ENCODE measurements at places on chromosomes 2 and 18. TPM values are rescaled to one million over a fixed set of nuclear protein-coding genes. Genes with fewer than 3 reads are reported as not detected.

DNA sequence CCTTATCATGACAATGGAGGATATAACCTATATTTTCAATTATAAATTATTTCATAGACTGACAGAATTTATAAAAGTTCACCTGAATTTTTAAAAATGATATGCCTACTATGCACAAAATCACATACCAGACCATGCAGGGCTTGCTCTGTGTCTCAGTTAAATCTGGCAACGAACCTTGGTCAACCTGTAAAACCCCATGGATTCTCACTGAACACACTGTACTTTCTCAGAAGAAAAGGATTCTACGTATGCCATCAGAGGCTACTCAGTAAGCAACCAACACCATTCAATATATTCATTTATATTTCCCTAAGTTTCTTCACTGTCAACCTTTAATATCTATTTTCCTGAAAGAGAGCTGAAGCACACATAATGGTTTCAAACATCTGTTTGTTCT lies 52.4 kb downstream of the NRXN1 start:
- no peak for DNase-seq

DNA sequence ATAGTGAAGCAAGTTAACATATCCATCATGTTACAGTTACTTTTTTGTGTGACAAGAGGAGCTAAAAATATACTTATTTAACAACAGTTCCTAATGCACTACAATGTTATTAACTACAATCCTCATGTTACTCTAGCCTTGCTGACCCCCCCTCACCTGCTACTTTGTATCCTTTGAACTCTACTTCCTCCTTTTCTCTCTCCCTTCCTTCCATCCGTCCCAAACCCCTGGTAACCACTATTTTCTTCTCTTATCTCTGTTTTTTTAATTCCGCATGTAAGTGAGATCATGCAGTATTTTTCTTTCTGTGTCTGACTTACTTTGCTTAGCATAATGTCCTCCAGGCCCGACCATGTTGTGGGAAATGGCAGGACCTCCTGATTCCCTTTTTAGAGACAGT lies 59.4 kb downstream of the NPAS2 start:
- DNase-seq, result no peak

DNA sequence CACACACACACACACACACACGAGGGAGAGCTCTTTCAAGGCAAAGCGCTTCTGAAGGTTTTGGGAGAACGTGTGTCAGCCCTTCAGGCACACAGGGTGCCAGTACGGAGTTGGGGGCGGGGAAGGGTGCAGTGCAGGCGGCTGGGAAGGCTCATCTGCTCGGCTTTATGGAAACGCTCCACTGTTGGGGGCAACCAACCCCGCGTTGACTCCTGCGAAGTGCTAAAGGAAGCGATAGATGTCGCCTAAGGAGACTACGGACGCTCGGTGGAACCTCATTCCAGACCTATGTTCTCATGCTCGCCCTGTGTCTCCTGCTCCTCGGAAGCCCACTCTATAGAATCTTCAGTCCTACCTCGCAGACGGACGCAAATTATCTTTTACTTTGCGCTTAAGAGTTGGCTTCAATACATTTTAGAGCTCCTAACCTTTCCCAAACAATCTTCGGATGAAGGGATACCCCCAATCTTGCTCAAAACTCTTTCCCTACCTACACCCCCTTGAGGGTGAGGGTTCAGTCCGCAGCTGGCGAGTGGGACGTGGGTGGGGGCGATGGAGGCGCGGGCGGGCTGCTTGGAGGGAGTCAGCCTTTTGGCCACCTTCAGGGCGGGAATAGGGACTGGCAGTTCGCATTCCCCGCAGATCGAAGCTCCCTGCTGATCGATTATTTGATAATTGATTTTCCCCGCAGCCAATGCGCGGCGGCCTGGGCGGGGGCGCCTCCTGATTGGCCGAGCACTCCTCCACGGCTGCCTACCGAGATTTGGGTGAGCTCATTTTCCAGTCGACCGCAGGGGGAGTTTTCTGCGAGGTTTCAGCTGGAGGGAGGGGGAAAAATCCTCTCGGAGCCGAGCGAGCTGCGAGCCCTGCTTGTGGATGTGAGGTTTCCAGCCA lies 1.9 kb upstream of the MEIS1 start:
- DNase-seq, result peak; percentile 91

DNA sequence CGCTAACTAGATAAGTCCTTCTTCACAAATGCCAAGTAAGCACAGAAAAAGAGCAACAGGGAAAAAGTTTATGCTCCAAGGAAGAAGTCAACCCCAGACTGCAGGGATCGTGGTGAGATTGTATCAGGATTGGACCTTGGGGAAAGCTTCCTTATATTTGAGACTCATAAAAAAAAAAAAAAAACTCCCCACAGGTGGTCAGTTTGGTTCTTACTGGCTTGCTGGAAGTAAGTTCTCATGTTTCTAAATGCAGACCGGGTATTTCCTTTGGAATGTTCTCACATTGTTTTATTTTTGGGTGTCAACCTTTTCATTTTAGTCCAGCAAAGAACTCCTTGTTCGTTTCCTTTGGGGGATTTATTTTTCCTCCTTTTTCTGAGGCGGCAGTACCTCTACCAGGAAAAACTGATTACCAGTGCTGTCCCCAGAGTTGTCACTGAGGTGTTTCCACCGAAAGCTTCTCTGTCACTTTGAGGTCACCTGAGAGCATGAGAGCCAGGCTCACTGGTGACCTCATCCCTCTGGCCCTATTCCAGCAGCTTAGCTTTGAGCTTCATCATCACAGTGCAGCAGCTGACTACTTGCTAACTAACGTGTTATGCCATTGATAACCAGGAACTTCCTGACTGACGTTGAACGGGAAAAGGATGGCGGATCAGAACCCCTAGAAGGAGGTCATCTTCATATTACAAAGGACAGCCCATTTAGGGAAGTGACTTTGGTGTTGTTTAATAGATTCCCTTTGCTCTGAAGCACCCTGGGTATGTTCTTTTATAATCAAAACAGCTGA lies 16.8 kb upstream of the ATP8B1 start:
- DNase-seq, result peak; percentile 77

DNA sequence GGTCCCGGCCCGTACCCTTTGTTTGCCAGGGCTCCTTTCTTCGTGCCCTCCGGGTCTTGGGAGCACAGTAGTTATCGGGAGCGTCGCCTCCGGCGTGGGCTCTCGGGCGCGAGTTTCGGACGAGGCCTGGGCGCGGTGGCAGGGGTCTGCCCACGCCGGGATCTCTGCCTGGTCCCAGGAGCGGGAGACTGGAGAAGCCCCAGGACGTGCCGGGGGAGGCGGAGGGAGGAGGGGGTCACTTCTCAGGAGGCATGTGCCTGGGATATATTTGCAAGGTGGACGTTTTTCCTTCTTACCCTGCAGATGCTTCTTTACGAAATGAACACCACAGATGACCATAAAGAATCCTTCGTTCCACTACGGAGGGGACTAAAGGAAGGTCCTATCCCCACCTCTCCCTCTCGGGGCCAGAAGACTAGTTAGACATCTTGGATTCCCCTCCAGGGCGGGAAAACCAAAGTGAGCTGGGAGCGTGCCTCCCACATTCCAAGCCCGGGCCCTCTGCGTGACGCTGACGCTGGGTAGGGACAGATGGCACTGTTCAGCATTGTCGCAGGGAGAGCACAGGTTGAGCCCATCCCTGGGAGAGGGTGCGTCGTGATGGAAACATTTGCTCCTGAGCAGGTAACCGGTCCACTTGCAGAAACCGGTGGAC lies 483 bp upstream of the FHL2 start:
- DNase-seq, result no peak

DNA sequence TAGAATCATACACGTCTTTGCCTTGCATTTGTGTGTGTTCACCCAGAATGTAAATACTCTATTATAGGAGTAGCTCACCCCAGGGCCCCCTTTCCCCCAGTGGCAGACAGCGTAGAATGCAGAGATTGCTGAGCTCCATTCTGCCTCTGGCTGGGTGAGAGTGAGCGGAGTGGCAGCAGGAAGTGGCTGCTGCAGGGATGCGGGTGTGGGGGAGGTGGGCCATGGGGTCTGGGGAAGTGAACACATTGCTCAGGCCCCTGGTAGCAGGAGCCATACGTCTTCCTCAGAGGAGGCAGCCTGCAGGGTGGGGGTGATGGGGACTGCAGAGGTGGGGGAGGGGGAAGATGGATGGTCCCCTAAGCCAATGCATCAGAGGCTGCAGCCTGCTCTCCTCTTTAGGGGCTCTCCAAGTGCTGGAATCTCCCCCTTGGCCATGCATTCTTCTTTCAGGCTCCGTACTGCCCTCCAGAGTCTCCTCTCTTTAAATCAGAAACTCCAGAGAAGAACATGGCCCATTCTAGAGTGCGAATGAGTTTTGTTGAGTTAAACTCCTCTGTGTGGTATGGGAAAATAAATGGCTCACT lies 72.2 kb downstream of the CELF4 start:
- no peak for DNase-seq

DNA sequence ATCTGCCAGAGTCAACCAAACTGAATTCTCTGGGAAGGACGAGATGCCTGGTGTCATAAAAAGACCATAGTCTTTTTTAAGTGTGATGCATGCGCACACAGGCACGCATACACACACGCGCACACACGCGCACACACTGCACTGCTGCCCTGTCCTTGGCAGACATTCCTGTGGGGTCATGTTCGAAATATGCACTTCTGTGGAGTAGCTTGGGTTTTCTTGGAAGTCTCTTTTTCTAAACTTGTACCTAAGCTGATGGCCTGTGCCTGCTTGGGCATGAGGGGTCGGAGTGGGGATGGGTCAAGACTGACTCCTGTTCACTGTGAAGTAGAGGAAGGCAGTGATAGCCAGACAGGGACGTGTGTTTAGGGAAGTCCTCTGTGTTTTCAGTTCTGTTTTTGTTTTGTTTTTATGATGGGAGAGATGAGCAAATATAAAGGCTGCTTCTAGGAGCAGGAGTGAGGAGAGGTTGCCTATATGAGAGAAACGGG lies 4.0 kb upstream of the RMC1 start:
- DNase-seq, result no peak

GRCh38 chr2:131156452-131157149 lies 51.5 kb downstream of the PLEKHB2 start:
- no peak for DNase-seq

DNA sequence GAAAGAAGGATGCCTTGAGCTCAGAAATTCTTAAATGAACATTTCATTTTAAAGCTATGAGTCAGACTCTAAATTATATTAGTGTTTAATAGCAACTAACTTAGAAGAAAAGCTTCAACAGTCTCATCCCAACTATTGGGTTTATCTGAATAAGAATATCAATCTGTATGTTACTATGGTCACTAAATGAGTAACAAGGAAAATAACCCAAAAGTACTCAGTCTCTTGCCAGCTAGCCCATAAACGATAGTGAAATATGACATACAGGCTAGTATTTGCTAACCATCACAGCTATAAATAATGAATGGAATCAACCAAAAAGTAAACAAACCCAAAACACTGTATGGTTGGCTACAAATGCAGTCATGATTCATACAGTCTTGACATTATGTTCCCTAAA lies 174.9 kb downstream of the RAB3GAP1 start:
- no peak for DNase-seq

DNA sequence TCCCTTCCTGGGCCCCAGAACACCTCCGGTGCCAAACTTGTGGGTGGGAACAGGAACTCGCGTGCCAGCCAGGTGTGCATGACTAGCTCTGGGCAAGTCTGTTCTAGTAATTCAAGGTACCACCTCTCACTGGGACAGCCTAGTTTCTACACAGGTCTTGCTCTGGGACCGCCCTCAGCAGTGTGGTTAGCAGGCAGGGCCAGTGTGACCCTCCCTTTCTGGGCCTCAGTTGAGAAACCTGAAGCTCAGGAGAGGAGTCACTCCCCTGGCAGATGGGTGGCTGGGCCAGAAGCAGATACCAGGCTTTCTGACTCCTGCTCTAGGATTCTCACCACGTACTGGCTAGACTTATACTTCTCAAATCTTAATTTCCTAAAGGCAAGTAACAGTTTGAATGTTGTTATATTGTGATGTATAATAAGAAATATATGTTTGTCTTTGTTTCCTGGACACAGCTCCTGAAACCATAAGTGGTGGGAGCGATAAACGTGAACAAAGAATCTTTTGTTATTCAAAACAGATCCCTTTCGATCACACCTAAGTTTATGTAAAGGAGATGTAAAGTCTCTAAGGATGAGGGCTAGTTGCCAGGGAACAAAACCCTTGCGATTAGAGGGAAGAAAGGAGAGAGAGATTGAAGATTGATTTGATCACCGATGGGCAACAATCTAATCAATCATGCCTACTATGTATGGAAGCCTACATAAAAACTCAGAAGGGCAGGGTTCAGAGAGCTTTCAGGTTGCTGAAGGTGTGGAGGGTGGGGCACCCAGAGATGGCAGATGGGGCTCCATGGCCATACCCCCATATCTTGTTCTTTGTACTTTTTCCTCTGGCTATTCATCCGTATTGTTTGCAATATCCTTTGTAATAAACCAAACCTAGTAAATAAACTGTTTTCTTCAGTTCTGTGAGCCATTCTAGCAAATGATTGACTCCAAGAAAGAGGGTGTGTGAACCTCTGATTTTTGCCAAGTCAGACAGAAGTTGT lies 952 bp upstream of the UGT1A6 start:
- DNase-seq, result no peak

DNA sequence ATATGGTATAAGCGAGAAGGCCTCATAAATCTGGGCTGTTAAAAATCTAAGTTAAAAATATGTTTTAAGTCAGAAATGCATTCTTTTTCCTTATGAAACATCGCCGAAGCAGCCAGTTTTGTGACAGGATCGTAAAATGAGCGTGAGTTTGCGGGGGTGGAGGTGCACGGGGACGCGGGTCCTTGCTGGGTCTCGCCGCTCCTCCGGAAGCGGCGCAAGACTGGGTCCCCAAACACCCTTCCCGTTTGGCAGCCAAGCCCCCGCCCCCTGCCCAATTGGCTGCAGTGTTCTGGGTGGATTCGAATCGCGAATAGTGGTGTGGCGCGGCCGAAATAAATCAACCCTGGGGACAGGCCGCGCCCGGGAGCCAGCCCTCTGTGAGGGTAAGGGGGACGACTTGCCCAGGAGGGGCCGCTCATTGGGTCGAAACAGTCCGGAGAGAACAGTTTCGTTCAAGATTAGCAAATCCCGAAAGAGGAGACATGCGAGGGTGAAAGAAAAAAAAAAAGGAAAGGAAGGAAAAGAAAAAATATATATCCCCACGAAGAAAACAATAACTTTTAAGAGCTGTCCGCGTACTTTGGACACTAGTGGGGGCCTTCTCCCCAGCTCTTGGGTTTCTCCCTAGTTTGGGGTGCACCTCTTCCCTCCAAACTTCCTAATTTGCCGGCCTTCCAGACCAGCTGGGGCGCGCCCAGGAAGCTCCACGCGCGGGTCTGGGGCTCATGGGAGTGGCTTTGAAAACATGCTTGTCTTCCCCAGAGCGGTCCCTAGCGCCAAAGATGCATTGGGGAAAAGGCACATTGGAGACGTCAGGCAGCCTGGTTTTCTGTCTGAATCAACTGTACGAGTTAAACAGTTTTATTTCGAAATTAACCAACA lies 3.1 kb upstream of the GATA6 start:
- peak; percentile 85 for DNase-seq

GRCh38 chr18:76982038-76982437 lies 150.5 kb downstream of the MBP start:
- no peak for DNase-seq

GRCh38 chr18:1133541-1133940 lies 228.9 kb downstream of the ADCYAP1 start:
- DNase-seq, result no peak

The STEAP3 gene
- 120 TPM for total RNA-seq

The CDH7 gene
- not detected for total RNA-seq

The RNF144A gene
- 3.2 TPM for total RNA-seq

The NFE2L2 gene
- total RNA-seq, result 29.2 TPM

The TMEM200C gene
- 3.7 TPM for total RNA-seq

The IL1RN gene
- total RNA-seq, result 16.0 TPM

Measured in left lobe of liver (tissue), 2 donors.